ENCODE measurements at places on chromosomes 12 and 14.

GRCh38 chr12:57138526-57139272, 8.7 kb downstream of the LRP1-AS start:
- DNase-seq, result no peak

DNA sequence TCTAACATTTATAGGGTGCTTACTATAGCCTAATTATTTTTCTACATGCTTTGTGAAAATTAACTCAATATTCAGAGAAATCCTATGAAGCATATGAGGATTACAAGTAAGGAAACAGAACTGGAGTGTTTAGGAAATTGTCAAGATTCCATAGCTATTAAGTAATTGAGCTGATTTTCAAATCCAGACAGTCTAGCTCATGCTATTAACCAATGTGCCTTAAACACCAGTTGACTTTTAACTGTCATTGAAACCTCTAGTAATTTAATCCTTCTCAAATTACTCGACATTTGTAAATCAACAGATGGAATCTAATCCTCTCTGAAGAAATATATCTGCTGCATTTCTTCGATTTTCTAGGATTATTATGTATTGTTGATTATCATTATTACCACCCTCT, 488.9 kb downstream of the MDGA2 start:
- DNase-seq, result peak; percentile 12

GRCh38 chr14:87955501-87955900, 37.5 kb downstream of the GALC start:
- DNase-seq, result no peak

DNA sequence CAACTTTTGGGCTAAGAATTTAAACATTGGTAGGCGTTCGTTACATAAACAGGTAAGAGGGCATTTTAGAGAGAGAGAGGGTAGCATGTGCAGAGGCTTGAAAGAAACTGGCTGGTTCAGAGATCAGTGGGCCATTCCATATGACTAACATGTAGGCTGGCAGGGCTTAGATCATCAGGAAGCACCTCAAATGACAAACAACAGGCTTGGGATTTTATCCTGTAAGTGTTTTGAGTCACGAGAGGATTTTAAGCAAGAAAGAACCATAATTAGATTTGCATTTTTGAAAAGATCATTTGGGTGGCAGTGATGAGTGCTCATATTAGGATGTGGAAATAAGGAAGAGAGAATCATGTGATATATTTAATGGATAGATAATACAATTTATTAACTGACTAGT, 8.7 kb upstream of the PLEKHA5 start:
- DNase-seq, result no peak

DNA sequence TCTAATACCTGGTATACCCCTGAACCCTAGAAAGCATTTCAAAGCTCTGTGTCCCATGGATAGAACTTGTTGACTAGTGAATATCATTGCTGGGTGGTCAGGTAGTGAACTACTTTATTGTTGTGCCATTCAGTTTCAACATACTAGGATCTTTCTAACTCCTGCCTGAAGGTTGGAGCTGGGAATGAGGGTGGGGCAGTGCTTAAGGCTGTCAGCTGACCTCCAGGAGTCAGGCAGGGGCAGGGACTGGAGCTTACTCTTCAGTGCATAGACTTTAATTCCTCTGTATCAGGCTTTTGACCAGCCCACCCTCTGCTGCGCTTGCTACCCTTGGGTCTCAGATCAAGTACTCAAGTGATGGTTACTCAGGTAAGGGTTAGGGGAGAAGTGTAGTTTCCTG, 102.6 kb upstream of the RFX4 start:
- DNase-seq, result no peak

DNA sequence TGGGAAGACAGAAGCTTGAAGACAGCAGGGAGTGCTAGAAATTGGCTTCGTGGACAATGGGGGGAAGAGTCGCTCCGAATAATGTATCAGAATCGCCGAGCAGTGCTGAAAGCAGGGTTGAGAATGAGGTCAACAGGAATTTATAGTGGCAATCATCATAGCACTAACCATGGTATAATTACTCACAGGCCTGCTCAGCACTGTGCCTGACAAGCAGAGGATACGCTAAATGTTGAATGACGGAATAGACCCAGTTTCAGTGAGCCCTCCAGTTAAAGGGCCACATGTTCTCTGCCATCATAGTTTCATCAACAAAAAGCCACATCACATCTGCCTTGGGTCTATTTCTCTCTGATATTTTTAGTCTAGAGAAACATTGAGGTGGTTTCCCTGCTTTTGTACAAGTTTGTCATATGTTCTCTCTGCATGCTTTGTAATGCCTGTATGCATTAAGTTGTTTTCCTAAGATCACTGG, 130.3 kb upstream of the EGLN3 start:
- no peak for DNase-seq

- DNase-seq, result no peak
These were observed 23.3 kb upstream of the CEP170B start for GRCh38 chr14:104841730-104842129.

GRCh38 chr12:70443062-70443673, 77.1 kb downstream of the KCNMB4 start:
- no peak for DNase-seq

DNA sequence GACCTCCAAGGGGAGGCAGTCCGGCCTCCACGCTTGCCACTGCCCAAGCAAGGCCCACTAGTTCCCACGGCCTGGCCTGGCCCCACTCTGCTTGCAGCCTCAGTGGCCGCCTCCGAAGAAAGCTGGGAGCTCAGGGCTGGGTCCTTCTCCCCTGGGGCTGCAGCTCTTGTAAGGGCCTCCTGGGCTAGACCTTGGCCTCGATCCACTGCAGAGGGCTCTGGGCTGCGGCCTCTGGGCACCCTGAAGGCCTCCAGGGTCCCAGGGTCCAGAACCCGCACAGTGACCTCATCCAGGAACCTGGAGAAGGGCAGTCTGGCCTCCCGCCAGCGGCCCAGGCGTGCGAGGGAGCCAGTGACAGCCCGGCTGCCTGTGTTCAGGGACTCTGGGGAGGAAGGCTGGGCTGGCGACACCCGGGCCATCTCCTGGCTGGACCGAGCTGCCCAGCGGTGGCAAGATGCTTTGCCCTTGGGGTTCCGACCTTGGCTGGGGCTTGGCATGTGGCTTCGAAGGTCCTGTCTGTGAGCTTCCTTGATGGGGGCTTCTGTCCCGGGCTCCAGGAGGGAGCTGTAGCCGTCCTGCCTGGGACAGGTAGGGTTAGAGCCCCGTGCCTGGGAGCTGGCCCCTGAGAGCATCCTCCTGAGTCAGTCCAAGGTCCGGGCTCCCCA, 9.8 kb downstream of the BEGAIN start:
- DNase-seq, result no peak

- no peak for DNase-seq
These were observed 38.0 kb downstream of the TMEM120B start for GRCh38 chr12:121750507-121750955.

GRCh38 chr12:109927622-109928021, 27.5 kb downstream of the TCHP start:
- peak; percentile 15 for DNase-seq

DNA sequence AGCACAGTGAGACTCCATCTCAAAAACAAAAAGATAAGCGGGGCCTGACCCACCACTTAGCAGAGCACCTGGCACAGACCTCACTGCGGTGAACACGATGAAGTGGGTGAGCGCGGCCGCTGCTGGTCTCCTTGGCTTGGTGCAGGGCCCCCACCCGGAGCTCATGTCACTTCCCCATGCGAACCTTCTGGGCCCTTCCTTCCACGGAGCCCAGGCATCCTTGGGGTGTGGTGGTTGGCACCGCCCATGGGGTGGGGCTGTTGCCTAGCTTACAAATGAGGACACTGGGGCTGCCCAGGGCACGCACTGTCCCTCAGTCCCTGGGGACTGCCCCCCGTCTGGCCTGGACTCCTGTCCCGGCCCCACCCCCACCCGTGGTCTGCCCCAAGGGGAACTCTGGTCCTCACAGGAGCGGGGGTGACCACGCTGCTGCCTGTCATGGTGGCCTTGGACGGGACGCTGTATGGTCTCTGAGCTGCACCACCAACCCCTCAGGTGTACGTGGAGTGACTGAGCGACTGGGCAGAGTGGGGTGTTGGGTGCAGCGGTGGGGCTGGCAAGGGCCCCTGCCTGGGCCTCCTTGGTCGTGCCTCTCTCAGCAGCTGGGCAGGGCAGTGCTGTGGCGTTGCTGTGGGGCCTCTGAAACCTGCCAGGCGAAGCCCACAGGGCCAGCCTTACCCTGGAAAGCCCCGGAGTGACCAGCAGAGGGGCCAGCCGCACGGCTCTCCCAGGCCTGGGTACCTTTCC, 15.3 kb downstream of the FBRSL1 start:
- no peak for DNase-seq

- no peak for DNase-seq
These were observed 58.5 kb downstream of the NIN start for GRCh38 chr14:50772412-50772811.

DNA sequence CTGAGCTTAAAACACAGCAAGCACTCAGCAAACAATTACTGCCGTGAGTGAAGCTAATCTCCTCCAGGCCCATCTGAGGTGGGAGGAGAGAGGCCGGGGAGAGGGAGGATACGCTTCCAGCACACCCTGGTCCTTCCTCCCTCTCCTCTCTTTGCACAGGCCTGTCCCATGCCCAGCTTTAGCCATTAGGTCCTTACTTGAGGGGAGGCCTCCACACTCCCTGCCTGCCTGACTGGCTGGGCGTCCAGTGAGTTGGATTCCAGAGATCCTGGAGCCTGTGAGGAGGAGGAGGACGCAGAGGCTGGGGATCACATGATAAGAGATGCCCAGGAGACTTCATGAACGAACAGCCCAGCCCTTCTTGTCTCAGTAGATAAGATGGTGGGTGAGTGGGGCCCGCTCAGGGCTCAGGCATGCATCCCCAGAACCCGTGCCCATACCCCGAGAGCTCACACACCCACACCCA, 65.1 kb upstream of the NCOR2 start:
- no peak for DNase-seq

DNA sequence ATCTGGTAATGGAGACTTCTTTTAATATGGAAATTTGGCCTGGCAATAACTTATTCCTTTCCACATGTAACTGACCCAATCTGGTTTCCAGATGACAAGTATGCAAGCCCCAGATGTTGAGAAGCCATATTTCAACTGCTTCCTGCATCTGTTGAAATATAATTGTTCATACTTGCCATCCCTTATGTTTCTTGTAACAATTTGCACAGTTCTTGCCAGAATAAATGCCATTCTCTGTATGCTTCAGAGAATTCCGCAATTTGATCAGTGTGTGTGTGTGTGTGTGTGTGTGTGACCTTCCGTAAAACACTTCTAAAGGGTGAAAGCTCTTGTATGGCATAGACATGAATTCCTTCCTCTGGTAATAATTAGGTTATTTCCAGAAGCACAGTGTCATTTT, 1.8 kb upstream of the CLEC2A start:
- DNase-seq, result no peak

DNA sequence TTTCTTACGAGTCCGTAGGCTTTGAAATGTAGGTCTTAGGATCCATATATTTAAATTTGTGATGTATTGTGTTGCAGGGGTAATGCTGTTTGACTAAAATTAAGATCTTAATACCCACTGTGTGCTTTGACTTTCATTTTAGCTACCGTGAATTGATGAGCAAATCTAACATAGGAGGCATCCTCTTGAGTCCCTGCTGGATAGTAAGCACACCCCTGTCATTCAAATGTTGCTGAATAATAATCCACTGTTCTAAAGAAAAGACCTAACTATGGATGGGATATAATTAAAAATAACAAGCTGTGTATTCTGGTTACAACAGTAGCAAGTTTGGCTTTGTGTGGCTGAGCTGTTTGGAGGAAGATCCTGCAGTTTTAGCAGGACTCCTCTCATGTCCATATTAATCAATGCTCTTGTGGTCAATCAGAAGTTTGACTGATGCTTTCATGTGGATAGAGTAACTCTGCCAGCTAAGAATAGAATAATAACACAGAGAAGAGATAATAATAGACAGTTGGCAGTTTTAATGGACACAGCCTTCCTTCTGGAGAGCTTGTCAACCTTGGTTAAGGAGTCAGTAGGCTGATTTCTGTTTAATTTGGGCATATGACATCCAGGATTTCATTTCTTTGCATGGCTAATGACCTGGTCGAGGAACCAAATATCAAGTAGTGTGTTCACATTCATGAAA, 148.1 kb upstream of the MIS18BP1 start:
- no peak for DNase-seq

DNA sequence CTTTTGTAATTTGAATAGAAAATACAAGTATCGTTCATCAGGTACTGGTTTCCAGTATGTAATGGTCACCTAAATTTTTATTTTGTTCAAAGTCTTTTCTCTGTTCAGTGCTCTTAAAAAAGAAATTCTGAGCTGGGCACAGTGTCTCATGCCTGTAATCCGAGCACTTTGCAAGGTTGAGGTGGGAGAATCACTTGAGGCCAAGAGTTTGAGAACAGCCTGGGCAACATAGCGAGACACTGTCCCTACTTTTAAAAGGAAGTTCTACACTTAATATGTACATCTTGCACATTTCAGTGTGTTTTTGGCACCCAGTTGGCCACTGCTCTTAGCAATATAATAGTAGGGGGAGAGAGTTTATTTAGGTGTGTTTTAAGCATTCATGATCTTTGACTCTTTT, 27.9 kb downstream of the PCNX1 start:
- no peak for DNase-seq

GRCh38 chr14:104604458-104605449, at the start of gene TMEM179:
TSS of gene TMEM179 (minus strand) at chr14:104604772. CDS start at chr14:104604741, 31 bp downstream.
- DNase-seq, result peak; percentile 49

- no peak for DNase-seq
These were observed 35.3 kb downstream of the DICER1 start for GRCh38 chr14:95121911-95122620.

DNA sequence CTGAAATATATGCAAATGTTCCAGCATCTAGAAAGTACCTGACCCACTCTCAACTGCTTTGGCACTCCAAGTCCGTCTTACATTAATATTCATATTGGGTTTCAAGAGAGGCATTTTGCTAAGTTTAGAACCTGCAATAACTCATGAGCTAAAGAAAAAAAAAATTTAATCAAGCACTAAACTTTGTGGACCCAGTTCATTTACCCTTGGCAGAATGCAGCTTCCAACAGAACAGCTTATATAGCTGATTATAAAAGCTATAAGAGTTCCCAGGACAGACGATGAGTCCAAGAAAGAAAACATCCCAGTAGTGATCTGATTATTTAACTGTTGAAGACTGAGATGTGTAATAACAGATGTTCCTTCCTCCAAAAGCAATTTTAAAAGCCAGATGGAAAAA, 592.0 kb downstream of the KCNH5 start:
- no peak for DNase-seq

GRCh38 chr14:74519316-74520074, 25.9 kb downstream of the ISCA2 start:
- DNase-seq, result no peak

GRCh38 chr14:105478398-105479251, 4.0 kb downstream of the CRIP2 start:
- no peak for DNase-seq

GRCh38 chr14:79584679-79585078, 626.6 kb downstream of the DIO2 start:
- DNase-seq, result no peak

All from NCI-H1105 (cell line).